Right lung (tissue), 10 donors: ENCODE measurements at places on chromosomes 3 and 15.

DNA sequence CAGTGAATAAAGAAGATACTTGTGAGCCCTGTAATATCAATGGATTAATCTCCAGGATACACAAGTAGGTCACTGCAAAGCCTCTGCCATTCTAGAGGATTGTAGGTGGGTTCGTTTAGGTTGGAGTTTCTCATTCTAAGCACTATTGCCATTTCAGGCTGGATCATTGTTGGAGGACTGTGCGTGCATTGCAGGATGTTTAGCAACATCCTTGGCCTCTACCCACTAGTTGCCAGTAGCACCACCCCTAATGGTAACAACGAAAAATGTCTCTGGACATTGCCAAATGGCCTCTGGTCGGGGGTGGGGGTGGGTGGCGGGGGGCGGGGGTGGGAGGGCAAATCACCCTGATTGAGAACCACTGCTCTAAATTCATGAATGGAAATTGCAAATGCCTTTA lies 4.9 kb upstream of the IFT57 start:
- DNase-seq, result no peak

GRCh38 chr15:44435893-44436667 lies 8.7 kb downstream of the CTDSPL2 start:
- DNase-seq, result no peak

- no peak for DNase-seq
Measured at GRCh38 chr15:57323806-57324589, 52.3 kb upstream of the CGNL1 start.

DNA sequence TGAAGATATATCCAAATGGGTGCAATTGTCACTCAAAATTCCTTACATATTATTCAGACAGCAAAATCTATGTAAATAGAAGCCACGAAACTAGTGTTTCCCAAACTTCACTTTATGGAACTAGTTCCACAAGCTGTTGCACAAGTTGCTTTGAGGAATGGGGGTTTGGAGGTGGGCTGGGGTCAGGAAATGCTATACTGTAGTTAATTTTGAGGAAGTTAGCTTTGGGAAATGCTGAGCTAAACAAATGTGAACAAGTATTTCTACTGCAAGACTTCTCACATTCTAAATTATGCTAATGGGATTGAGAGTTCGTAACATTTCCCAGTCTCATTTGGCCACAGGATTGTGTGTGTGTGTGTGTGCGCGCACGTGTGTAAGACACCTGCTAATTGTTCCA lies 28.7 kb upstream of the SAMMSON start:
- DNase-seq, result no peak

- no peak for DNase-seq
Measured at GRCh38 chr3:142120707-142121106, 28.6 kb downstream of the TFDP2 start.

DNA sequence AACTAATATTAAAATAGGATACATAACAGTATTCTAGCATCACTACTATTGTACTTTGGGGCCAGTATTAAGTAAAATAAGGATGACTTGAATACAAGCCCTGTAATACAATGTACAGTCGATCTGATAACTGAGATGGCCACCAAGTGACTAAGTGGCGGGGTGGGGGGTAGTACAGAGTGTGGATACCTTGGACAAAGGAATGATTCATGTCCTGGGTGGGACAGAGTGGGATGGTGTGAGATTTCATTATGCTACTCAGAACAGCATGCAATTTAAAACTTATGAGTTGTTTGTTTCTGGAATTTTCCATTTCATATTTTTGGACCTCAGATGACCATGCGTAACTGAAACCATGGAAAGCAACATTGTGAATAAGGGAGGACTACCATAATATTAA lies 46.0 kb downstream of the SLC7A14 start:
- DNase-seq, result no peak

GRCh38 chr3:48280881-48281280 lies 40.0 kb downstream of the ZNF589 start:
- DNase-seq, result no peak

- DNase-seq, result no peak
Measured at GRCh38 chr3:112925969-112926368, 48.9 kb downstream of the CD200R1 start.

DNA sequence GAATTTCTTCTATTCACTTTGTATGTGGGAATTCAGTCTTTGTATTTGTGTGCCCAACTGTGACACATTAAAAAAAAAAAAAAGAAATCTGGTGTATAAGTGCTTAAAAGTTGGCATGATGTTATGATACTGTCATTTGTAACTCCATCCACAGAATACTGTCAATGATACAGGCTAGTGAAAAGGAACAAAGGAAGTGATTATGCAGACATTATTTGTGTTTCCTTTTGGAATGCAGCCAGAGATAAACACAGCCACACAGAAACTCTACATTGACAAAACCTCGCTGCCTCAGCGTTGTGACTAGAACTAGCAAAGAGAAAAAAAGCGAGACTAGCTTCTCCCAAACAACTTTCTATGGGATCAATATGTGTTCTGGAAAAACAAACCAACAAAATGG lies 519.2 kb upstream of the AGTR1 start:
- no peak for DNase-seq

- DNase-seq, result no peak
Measured at GRCh38 chr3:73215901-73216300, 154.4 kb downstream of the EBLN2 start.

DNA sequence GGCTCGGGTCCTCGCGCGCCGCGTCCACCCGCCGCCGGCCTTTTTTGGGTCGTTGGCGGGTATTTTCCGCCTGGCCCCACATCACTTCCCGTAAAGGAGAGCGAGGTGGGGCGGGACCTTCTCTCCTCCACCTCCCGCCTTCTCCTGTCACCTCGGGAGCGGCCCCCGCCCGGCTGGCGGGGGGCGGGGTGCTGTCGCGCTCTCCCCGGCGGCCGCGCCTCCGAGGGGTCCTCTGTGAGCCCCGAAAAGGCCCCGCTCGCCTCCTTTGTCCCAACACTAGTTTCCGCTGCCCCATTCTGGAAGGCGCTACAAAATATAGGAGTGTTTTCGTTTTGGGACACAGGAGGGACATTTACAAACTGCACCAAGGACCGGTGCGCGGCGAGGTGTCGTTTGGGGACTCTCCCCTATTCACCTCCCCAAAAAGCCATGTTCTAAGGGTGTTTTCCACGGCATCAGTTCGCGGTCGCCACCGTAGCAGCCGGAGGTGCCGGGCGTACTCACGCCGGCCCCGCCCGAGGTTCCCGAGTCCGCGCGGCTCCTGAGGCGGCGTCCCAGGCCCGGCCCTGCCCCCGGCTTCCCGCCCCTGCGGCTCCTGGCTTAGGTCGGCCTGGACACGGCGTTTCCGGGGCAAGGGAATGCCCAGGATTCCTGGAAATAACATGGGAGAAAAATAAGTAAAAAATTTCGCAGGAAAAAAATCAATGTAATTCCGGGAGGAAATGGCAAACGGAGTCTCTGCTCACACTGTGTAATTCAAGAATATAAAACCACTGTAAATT lies at the start of gene RAB27A:
Gene RAB27A (minus strand): TSS at position 68 of the 782 bp plus-strand sequence. CDS start 54,879 bp downstream, outside the sequence.
- peak; percentile 66 for DNase-seq

DNA sequence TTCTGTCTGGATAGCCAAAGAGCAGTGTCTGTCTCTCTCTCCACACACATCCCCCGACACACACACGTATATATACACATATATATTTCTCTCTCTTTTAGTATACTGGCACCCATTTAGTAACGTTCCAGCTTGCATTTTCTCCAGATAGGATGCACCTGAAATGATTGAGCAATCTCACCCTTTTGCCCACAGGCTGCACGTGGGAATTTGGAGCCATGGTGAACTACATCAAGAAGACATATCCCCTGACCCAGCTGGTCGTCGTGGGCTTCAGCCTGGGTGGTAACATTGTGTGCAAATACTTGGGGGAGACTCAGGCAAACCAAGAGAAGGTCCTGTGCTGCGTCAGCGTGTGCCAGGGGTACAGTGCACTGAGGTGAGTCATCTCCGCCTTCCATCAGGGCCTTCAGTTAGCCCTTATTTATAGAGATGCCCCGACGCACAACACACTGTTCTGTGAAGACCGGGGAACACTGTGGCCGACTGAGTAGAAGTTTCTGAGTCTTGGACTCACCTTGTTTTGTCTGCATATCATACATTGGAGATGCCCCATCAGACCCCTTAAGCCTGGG lies 45.7 kb downstream of the RLBP1 start:
- DNase-seq, result no peak

GRCh38 chr3:111608383-111608782 lies 13.2 kb upstream of the ZBED2 start:
- DNase-seq, result no peak

DNA sequence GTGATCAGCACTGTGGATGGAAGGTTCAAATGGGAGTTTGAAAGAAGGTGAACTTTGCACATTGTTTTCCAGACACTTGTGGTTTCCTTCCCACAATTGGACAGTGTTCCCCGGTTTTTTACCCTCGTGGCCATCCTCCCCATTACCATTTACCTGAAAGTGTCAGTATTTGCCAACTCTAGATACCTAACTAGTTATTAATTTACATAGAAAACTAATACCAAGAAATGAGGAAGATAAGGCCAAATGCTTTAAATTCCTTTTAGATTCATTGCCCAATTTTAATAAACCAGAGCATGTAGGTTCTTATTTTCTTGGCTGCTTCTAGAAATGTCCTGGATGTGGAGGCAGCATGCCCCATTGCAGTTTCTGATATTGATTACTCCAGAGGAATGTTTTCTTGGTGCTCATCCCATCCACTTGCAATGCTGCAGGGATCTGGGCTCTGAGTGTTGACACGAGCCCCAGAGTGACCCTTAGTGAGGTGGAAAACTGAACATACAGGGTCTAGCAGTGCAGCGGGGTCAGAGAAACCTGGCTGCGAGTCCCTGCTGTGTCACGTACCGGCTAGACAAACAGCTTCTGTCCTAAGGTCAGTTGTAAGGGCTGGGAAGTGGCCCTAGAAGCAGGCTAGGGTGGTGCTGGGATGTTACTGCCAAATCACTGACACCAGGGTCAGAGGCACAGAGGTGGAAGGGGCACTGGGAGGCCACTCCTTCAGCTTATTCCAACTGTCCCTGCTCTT lies 23.5 kb downstream of the LSM3 start:
- DNase-seq, result no peak

GRCh38 chr3:122390665-122391064 lies 6.7 kb downstream of the FAM162A start:
- DNase-seq, result peak; percentile 12

- peak; percentile 63 for DNase-seq
Measured at GRCh38 chr3:124217542-124217941, 225.6 kb upstream of the ROPN1 start.

- DNase-seq, result no peak
Measured at GRCh38 chr3:113602256-113602655, 69.9 kb downstream of the SIDT1 start.

DNA sequence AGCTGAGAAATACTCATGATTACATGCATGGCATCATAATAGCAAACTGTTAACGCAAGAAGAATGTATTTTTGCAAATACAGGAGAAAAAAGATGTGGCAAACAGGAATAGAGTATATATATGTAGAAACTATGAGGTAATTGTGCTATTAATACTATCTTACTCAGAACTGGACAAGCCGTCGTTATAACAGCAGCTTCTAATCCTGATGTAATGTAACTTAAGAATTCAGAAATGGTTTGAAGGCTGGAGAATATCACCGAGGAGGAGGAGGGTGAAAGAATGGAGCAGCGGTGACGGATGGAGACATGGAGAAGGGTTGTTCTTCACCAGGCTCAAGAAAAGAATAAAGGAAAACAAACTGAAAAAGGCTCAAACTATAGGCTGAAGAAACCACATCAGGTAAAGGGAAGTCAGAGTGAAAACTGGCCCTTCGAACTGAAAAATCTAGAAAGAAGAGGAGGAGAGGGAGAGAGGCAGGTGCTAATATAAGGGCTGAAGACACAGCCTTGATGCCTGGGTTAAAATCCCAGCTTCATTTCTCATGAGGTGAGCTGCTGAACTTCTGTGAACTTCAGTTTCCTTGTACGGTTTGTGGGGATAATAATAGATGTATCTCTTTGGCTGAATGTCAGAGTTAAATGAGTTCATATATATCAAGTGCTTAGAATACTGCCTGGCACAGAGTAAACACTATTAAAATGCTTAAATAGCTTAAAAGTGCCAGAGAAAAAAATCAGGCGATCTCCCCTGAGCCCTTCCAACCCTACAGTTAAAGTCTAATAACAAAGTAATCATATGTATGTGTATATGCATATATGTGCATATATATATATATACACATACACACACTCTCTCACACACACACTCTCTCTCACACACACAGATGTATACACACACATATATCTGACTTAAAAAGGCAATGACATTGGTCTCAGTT lies 43.9 kb downstream of the GOLIM4 start:
- DNase-seq, result no peak

DNA sequence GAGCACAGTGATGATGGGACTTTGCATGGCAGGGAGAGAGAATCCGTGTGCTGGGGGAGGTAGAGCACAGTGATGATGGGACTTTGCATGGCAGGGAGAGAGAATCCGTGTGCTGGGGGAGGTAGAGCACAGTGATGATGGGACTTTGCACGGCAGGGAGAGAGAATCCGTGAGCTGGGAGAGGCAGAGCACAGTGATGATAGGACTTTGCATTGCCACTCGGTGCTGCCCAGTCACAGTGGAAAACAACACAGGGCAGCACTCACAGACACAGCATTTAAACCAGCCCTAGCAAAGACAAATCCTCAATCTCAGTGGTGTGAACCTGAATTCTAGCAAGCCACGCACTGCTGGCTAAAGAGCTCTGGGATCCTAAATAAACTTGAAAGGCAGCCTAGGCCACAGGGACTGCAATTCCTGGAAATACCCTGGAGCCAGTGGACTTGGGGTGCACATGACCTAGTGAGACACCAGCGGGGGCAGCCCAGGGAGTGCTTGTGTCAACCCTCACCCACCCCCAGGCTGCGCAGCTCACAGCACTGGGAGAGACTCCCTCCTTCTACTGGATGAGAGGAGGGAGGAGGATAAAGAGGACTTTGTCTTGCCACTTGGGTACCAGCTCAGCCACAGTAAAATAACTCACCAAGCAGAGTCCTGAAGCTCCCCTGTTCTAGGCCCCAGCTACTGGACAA lies 23.4 kb upstream of the TNK2 start:
- no peak for DNase-seq

DNA sequence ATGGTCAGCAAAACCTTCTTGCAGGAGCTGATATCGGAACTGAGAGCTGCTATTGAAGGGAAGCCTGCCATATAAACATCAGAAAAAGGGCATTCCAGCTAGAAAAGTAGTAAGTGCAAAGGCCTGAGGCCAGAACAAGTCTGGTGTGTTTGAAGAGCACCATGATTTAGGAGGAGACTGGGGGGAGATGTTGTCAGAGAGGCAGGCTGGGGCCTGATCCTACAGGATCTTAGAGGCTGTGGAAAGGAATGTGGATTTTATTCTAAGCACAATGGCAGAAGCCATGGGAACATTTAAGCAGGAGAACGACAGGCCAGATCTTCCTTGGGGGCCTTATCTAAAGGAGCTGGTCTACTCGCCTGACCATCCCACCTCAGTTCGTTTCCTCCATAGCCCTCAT lies 5.1 kb upstream of the MUC13 start:
- no peak for DNase-seq
